ENCODE measurements at places on chromosomes 7 and 10.

- no peak for DNase-seq
Measured at GRCh38 chr10:62376071-62377025, 2.2 kb downstream of the ZNF365 start.

DNA sequence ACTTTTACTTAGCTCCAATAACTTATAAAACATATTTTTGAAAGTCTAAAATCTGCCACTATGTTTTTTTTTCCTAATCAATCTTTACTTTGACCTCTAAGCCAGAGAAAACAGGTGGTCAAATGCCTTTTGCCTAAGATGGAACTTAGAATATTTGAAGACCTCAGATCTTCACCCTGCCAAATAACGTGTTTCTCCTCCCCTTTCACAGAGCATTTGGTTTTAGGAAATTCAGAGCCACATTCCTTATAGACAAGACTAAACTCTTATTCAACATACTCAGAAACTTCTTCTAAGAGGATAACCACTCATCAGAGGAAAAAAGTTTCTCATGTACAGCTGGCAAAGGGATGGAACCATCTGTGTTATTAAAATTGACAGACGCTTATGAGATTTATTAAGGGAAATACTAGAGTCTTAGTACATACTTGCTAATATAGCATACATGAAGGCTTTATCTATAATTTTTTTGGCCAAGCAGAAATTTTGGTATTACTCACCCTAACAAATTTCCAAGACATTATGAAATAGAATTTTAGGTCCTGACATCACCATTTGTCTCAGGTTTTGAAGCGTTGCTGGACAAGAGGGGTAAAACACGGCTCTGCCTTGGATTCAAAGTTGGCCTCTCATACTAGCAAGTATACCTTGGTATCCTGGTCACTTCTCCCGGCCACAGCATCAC lies 2.6 kb upstream of the EGFR start:
- no peak for DNase-seq

GRCh38 chr10:32995751-32996150 lies 37.7 kb upstream of the ITGB1 start:
- no peak for DNase-seq

- peak; percentile 98 for DNase-seq
Measured at GRCh38 chr7:47474937-47475879, 106.7 kb downstream of the TNS3 start.

DNA sequence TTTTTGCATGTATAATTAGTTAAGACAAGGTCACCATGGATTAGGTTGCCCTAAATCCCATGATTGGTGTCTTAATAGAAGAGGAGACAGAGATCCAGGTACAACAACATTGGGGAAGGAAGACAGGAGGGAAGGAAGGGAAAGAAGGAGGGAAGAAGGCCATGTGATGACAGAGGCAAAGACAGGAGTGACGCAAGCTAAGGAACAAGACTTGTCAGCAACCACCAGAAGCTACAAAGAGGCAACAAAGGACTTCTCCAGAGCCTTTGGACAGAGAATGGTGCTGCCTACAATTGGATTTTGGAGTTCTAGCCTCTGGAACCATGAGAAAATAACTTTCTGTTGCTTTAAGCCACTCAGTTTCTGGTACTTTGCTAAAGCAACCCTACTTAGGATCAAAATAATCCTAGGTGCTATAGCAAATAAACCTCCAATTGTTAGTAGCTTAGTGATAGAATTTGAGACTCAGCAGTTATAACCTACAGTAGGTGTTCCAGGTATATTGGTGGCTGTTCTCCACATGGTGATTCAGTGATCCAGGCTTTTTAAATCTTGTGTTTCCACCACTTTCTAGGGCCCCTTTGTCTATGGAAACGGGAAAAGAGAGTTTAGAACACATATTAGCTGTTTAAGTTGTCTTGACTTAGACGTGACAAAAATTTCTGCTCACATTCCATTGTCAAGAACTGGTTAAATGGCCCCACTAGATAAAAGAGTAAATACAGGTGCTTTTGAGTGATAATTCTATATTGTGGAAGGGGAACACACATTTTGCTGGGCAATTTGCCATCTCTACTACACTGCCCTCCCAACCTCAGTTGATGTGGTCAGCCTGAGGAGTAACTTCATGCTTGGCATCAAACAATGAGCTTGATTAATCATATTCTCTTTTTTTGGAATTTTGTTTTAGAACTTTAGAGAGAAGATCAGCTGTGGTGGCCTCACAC lies 70.5 kb upstream of the SP4 start:
- DNase-seq: no peak

DNA sequence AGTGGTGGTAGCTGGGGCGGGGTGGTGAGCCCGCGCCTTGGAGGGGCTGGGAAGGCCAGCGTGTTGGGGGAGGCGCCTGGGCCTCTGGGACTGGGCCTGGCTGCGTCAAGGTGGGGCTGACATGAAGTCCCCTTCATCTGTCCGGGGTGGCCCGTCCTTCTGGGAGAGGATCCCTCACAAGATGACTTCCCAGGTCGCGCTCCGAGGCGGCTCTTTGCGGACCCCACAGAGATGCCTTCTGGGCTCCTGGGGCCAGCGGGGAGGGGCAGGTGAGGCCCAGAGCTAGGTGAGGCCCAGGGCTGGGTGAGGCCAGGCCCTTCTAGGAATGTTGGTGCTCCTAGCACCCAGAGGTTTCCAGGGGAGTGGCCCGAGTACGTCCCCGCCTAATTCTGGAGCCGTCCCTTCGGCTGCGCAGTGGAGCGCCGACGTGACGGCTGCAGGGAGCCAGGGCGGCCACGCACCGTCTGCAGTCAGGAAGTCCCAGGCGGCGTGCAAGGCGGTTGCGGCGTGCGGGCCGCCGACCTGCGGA lies 58.2 kb upstream of the NUPR2 start:
- no peak for DNase-seq

- DNase-seq: no peak
Measured at GRCh38 chr10:106395041-106395749, 769.3 kb downstream of the SORCS1 start.

DNA sequence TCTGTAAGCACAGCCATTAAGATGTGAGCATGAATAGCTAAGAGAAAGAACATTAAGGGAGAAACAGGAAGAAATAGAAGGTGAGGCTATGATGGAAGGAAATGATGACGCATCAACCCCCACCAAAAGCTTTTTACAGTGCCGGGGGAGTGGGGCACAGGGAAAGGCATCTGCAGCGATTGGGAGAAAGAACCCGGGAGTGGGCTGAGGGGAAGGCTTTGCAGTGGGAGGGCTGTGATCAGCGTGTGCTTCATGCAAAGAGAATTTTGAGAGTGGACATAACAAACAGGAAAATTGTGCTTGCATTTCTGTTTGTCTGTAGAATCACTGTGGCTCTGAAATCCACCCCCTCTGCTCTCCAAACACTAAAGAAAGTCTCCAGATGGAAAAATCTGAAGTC lies 250.8 kb downstream of the KCNMA1 start:
- DNase-seq: no peak

DNA sequence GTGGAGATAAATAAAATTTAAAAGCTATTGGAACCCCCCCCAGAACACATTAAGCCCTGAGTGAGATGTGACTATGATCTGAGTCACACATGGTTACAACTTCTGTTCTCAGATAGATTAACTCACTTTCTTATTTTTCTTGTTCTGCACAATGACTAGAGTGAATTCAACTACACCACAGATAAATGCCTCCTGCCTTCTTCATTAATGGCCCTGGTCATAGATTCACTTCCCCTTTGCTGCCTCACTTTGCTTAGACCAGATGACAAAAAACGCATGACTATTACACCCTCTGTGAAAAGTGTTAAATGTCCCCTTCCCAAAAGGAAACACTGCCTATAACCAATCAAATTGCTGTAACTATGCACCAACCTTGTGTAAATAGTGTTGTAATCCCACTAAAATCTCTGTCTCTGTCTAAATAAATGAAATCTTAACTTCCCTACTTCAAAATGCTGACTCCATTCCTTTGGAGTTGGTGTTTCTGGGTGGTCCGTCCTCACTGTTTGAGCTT lies 49.4 kb downstream of the AKR1D1 start:
- DNase-seq: no peak

DNA sequence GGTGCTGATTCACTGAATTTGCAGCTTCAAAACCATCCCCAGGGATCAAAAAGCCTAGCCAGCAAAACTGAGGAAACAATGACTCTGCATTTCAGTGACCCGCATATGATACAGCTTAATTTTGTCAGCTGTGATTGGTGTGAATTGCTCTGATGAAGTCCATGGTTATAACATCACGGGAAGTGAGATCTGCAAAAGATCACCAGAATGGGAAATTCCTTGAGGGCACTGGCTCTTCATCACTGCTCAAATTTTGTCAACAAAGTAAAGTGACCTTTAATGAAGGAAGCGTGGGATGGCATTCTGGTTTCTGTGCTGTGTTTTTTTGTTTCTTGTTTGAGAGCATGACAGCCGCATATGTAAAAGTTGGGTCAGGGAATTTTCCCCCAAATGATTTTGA lies 745.9 kb downstream of the GATA3 start:
- no peak for DNase-seq

- DNase-seq: peak; percentile 24
Measured at GRCh38 chr10:96370584-96371157, 11.9 kb upstream of the OPALIN start.

DNA sequence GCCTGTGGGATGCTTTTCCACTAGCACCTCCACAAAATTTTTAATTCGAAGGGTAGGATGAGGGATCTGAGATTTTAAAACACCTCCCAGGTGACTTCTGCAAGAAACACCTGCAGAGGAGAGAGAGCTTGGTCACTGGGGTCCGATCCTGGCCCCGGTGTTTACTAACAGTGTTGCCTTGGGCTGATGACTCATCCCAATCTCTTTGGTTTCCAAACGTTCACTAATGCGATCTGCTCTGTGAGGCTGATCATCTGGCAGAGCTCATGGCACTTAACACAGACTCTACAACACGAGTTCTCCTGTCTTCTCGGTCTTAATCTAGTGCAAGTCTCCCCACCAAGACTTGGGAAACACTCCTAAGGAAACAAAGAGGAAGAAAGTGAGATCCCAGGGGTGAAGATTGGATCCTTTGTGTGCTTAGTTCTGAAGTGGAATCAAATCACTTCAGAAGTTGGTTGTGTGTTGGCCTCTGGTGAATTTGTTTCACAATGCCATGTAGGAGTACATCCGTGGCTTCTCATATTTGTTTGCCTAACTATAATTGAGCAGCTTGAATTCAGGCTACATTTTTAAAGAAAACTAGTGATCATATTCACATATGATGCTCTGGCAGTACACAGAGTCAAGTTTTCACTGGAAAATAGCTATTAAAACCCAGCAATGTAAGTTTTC lies 407.9 kb downstream of the NRG3 start:
- no peak for DNase-seq

DNA sequence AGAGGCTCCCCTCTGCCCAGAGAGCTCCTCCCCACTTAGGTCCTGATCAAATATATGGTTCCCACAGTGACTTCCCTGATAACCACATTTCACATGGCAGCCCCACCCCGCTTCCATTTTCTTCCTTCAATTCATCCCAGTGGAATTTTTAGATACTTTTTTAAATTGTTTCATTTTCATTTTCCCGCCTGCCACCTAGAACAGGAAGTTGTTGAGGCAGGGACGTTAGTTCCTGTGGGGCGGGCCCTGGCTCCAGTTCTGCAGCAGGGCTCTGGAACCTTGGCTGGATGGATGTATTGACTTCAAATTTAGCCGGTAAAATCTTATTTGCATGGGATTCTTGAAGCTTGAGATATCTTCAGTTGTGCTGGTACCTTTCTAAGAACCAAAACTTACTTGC lies 226.6 kb downstream of the PAXIP1 start:
- no peak for DNase-seq

GRCh38 chr7:77208416-77208815 lies 8.8 kb upstream of the FGL2 start:
- no peak for DNase-seq

GRCh38 chr10:408236-408635 lies 273.0 kb downstream of the ZMYND11 start:
- no peak for DNase-seq

- no peak for DNase-seq
Measured at GRCh38 chr7:8121243-8121642, 140.7 kb downstream of the ICA1 start.

- no peak for DNase-seq
Measured at GRCh38 chr10:131657318-131657984, 243.4 kb upstream of the PPP2R2D start.

DNA sequence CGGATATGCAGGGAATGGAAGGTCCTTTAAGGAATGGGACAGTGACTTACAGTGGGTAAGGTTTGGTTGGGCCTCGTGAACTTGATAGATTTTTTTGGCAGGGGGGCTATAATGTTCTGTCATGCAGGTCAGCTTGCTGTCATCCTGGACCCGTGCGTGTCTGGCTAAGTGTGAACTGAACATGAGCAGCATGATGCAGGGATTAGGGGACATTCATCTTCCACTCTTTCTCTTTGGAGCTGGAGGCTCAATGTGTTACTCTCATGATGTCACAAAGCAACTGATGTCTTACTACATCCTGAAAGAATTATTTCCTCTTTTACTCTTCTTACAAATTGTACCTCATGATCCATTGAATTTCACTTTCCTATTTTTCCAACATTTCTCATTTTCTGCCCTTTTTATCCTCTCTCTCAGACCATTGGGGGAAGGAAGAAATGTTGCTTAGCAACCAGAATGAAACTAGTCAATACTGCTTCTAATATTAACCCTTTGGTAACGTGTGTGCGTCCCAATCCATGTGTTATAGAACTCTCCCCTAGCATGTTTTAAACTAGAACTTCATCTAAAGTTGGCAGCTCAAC lies 549.1 kb downstream of the LRMDA start:
- no peak for DNase-seq

DNA sequence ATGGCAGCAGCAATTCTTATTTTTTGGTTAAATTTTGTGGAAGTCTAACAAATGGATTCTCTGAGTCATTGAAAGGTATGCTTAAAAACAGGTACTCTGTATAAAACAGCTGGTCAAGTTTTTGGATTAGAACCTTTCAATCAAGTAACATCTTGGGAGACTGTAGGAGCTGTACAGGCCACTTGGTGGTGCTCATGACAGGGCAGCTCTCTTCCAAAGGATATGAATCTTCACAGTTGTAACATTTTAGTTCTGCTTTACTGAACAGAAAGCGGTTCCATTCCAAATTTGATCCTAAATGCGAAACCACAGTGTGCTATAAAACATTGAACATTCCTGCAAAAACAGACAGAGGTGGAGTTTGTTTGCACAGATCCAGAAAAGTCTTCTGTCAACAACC lies 44.5 kb upstream of the AGR3 start:
- DNase-seq: peak; percentile 28

GRCh38 chr10:110137142-110137545 lies 70.3 kb upstream of the MXI1 start:
- DNase-seq: peak; percentile 76

DNA sequence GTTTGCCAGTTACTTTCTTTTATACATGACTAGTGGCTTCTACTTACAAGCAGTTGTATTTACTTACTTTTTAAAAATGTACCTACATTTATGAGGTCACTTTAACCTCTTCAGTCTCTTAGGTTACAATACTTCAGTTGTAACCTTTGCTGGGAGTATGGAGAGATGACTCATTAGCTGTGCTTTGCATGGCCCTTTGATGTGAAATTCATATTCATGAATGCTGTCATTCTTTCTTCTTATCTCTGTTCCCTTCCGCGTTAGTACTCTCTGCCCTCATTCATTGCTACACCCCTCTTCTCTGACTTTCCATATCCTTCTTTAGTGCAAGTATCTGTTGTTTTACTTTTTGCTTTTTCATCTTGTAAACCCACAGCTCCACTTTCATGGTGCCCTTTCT lies 164.3 kb downstream of the BMPER start:
- DNase-seq: peak; percentile 43
